ENCODE measurements at places on chromosomes 2 and 18.

DNA sequence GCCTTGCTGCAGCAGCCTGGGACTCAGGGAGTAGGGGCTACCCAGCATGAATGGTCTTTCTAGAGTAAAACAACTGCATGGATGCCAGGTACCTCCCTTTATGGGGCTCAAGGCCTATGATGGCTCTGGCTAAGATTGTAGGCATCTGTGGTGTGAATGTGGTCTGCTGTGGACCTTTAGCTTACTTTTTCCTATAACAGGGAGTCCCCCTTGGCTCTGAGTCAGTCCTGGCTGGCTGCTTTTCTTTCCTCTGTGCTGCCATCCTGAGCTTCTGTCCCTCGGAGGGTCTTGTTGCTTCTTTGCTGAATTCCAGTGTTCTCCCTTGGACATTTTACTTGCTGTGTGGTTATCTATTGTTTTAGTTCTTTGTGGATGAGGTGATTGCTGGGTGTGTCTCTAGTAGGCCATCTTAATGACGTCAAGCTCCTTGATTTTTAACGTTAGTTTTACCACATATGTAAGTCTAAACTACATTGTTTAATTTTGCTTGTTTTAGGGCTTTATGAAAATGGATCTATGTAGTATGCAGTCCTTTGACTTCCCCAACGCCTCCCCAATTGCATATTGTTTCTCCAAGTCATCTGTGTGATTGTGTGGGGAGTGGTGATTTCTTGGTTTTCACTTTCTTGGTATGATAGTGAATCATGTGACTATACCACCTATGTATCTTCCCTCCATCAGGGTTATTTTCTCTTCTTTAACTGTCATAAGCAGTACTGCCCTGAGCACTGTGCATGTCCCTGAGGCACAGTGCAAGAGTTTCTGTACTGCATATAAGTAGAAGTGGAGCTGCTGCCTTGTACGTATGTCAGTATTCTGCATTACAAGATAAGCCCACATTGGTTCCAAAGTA, 92.4 kb downstream of the NCK2 start:
- DNase-seq = no peak

DNA sequence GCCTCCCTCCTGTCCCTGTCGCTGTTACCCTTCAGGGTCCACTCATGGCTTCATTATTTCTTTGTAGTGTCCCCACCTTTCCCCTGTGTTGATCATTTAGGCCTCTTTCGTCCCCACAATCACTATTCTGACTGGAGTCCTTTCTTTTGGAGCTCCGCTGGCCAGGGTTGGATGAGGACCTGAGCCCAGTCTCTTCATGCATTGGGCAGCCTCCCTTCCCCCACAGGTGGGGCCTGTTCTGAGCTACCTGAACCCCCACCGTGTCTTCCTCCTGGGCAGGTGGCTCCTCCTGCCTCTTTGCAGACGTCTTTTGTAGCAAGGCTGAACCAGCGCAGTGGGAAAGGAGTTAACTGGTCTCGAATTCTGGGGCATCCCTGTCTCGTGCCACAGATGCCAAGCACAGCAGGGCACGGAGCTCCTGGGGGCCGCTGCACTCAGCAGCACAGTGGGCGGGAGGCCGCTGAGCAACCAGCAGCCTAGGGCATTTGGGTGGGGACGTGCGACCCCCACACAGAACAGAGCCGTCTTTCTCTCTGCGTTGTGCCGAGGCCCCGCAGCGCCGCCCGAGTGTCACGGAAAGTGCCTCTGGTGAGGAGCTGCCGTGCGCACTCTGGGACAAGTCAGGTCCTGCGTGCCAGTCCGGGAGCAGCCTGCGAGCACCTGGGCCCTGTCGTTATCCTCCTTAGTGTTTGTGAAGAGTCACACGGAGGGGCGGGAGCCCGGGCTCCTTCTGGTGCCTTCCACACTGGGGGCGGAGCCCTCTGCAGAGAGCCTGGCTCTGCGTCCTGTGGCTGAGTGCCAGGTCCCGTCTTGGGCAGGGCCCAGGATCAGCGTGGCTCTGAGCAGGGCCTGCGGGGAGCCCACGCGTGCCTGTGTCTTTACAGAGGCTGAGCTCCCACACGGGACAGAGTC, 130.1 kb downstream of the NFATC1 start:
- DNase-seq = no peak

GRCh38 chr2:103252781-103253180, 490.9 kb downstream of the TMEM182 start:
- no peak for DNase-seq

DNA sequence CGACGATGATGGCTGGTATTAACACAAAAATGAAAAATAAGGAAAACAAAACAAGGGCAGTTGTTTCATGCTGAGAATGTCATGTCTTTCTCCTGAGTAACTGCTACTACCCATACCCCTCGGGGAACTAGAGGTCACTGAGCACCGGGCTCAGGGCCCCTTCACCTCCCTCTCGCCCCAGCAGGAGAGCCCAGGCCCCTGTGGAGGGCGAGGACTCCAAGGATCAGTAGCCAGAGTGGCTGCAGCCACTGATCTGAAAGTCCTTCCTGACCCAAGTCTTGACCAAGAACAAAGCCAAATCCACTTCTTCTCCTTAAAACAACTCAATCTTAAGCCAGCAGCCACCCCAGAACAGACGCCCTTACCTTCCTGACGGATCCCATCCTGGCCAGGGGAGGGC, 25.5 kb downstream of the ST8SIA5 start:
- no peak for DNase-seq

DNA sequence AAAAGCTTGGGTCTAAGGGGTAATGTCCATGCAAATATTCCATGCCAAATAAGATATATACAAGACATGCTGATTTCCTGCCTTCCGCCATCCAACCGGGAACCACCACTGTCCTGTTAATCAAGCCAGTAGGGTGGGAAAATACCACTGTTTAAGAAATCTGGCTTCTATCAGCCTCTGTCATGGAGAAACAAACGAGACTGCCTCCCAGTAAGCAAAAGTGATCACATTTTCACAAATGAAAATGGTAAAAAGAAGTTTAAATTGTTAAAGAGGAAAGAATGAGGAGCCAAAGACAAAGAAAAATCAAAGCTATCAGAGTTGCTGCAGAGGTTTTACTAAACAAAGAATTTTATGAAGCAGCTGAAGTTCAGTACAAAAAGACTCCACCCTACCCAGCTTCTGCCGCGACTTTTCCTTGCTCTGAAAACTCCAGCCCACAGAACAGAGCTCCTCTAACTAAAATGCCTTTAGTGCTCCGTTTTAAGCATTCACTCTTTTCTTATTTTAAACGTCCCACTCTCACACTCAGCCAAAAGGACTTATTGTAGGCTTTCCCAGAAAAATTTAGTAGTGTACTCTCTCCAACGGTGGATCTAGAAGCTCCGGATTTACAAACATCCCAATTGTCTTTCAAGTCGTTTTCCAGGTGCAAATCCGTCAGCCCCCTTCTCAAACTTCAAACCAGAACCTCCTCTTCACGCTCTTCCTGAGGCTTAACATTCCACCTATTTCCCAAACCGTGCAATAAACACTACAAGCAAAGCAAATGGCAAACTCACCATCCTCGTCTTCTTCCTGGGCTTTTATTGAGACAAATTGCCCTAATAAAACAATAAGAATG, 613 bp downstream of the COL5A2 start:
- no peak for DNase-seq

GRCh38 chr2:4604767-4605166, 901.4 kb downstream of the DCDC2C start:
- DNase-seq = no peak

DNA sequence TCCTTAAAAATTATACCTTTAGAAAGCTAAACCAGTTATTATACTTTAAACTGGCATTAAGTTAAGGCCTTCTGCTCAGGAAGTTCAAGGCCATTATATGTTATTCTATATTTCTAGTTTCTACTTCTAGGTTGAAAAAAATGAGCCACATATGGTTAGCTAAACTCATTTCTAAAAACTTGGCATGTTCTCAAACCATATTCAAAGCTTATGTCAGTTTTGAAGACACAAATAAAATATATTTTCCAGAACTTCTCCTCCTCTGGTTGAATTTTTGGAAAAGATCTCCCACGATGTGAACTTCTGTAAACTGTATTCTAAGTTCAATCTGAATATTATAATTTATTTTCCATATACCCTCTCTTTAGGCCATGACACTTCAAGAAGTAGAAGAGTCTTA, 103.5 kb downstream of the NYAP2 start:
- no peak for DNase-seq

GRCh38 chr18:24427484-24427883, 1.0 kb downstream of the IMPACT start:
- DNase-seq = no peak

- no peak for DNase-seq
These were observed 115.4 kb downstream of the CCDC85A start for GRCh38 chr2:56299171-56299691.

GRCh38 chr2:241777170-241777685, 606 bp downstream of the GAL3ST2 start:
- no peak for DNase-seq

DNA sequence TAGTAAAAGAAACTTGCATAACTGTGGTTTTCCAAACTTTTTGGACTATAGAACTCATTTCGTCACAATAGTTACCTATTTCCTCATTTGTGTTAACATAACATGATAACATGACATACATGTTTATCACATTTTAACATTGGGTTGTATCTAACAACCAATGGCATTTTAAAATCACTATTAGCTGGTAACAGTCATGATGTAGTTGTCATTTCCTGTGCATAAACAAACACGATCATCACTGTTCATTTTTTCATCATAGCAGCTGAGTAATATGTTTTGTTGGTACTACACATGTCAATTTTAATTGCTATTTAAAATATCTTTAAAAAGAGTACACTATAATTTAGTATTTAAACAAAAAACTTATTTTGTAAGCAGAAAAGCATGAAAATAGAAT, 402.4 kb downstream of the SATB2 start:
- DNase-seq = no peak

- DNase-seq = no peak
These were observed 70.9 kb downstream of the PIEZO2 start for GRCh38 chr18:11078491-11078890.

DNA sequence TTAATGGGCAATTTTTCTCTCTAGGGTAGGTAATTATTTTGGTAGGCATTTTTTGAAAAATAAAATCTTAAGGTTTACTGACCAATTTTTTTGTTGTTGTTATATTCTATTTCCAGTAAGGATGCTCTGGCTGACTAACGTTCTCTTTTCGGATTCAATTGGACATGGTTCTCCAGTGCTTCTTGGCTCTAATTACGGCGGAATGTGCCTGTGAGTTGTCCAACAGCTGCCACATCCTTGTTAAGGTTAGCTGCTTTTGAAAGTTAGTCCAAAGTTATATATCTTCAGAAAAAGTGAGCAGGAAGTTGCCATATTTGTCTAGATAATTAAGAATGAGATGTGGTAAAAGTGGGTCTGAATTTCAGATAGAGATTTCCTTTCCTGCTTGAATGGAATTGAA, 45.8 kb upstream of the SMIM21 start:
- no peak for DNase-seq

DNA sequence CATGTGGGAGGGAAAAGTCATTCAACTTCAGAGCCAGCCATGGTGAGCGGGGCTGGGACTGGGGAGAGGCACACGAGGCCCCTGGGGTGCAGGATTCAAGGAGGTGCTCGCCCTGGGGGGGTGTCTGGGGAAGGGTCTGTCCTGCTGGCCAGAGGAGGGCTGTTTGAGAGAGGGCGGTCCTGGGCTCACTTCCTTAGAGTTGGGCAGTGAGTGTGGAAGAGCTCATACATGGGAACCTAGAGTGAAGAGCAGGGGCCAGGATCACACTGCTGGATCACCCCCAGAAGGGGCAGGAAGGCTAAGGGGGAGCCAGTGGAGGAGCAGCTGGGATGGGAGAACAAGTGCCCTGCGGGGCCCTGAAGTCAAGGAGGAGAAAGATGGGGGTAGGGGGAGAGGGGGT, 6.5 kb downstream of the SH3BP4 start:
- no peak for DNase-seq

GRCh38 chr2:42249887-42250286, 80.7 kb downstream of the EML4 start:
- DNase-seq = no peak

GRCh38 chr2:196101325-196101991, 32.8 kb upstream of the DNAH7 start:
- peak; percentile 57 for DNase-seq

- DNase-seq = no peak
These were observed 1624.1 kb upstream of the ZEB2 start for GRCh38 chr2:146143971-146144370.

DNA sequence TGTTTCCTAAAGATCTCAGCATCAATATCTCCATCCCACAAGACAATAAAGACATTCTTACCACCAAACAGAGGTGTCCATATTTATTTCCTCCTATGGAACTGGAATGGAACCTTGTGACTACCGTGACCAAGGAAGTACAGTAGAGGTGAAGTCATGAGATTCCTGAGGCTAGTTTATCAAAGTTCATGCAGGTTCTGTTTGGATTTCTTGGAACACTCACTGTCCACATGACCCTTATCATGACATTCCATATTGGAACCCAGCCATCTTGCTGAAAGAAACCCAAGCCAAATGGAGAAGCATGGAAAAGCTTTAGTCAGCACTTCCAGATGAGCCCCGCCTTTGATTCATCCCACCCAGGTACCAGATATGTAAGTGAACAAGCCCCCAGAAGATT, 516.0 kb upstream of the POU3F3 start:
- DNase-seq = no peak

DNA sequence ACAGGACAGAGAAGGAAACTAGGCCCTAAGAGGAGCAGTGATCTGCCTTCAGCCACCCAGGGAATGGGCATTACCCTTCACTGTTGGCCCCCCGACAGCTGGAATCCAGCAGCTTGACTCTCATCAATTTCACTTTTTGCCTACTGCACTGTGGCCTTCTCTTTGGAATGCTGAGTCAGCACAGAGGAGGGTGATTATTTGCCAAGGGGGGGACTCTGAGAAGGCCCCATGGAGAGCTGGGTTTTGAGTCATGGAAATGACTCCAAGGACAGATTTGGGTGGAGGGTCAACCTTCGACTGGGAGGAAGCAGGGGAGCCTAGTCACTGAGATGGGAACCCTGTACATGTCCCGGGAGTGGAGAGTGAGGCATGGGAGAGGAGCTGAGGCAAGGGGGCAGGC, 38.1 kb upstream of the NTSR2 start:
- no peak for DNase-seq

DNA sequence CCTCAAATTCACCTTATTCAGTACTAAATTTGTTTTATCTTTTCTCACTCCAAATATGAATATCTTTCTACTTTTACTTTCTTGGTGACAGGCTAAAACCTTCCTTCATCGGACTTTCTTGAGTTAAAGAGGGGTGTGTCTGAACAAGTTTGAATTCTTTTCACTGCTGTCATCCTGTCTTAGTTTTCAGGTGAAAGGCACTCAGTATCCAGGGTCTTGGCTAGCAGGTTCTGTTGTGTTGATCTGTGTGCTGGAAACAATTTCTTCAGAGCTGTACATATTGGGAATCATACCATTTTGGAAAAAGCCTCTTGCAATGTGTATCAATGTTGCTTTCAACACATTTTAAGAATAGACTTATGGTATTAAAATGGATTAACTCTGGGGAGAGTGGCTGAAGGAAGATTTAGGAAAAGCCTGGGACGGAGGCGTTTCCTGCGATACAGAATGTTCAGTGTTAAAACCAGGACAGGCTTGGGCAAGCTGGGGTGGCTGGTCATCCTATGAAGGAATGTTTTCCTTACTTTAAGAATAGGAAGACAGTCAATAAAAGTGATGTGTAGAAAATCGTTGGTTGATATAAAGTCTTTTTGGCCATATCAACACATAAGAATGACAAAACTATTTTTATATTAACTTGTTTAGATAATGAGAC, 350.7 kb upstream of the SPRED2 start:
- DNase-seq = no peak
